ENCODE measurements at places on chromosomes 3 and 15.

DNA sequence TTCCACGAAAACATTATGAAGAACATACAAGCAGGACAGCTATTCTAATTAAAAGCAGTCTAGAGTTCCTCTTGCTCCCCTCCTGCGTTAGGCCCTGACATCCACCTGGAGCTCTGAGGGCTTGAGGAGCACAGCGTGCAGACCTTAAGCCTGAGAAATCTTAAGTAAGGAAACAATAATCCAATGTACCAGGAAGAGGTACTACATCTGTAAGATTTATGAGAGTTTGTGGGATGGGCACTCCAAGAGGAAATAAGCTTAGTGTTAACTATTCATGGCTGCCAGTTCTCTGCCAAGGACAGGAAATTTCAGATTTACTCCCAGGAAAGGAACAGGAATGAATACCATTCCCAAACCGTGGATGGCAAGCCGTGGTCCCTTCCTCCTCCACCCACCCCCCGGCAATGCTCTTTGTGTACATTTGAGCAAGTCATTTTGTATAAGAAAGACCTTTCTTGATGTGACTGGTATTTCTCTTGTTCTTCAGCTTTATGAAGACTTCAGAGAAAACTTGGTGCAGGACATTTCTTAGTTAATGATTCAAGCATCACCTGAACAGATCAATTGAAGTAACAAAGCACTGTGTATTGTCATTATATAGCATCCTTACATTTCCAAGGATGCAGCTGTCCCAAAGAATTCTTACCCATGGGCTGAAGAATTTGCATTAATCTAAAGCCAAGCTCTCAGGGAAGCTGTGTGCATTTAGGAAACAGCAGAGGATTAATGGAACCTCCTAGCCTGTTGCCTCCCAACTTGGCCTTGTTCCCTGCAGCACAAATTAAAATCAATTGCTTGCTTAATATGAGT lies 28.8 kb upstream of the VILL start:
- no peak for DNase-seq

GRCh38 chr3:125146626-125147490 lies 65.7 kb downstream of the SLC12A8 start:
- DNase-seq, result no peak

GRCh38 chr3:20080956-20081554 lies 40.8 kb downstream of the KAT2B start:
- DNase-seq, result peak; percentile 8

GRCh38 chr3:98962951-98963350 lies 61.5 kb upstream of the DCBLD2 start:
- no peak for DNase-seq

GRCh38 chr15:68504681-68505170 lies 72.8 kb upstream of the ITGA11 start:
- no peak for DNase-seq
